CD4-positive, CD25-positive, alpha-beta regulatory T cell (primary cell): ENCODE measurements at places on chromosomes 2 and 18.

DNA sequence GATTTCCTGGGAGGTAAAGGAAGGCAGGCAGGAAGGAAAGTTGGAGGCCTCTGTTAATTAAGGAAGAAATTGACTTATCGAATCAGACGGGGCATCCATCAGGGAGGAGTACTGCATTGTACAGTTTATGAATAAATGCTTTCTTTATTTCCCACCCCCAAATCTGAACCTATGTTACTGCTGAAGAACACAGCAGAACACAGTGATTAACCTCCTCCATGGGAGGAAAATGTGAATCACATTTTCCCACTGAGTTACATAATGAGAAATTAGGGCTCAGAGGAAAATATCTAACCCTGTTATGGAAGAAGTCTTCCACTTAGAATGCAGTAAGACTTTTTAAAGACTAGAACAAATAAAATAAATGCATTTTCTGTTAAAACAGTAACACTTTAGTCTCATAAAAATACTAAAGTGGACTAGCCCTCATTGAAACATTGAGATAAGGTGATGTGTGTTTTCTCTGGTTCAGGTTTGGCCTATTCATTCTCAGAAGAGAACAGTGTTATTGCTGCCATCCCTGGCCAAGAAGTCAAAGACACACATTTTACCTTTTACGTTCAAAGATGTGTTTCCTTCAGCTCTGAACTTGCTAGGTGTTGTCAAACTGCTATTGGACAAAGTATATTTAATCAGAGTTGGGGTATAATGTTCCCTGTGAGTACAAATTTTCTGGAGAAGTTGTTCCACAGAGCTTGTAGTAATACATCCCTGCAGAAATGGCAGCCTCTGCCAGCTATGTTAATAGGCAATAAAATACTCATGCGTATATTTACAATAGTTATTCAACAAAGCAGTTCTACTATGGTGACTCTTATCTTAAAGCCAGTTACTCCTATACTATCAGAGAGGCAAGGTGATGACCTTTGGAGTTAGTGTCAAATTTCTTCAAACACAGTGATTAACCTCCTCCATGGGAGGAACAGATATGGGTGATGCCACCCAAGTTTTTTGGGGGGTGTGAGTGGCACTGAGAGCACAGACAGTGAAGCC lies 11.1 kb downstream of the DNAH6 start:
- H3K4me3 ChIP-seq: no peak overlapping the region
- H3K27me3 ChIP-seq: peaks cover 3% of the 10 kb centered on the region
- H3K4me1 ChIP-seq: peaks cover 7% of the 10 kb centered on the region
- H3K27ac ChIP-seq: no peak overlapping the region

GRCh38 chr18:24273596-24273995 lies 124.0 kb downstream of the OSBPL1A start:
- no peaks in the 10 kb centered on the region for H3K4me1 ChIP-seq
- H3K4me3 ChIP-seq: no peak overlapping the region
- no peak overlapping the region for H3K27ac ChIP-seq
- peaks cover 10% of the 10 kb centered on the region for H3K27me3 ChIP-seq
- no peaks in the 10 kb centered on the region for H3K36me3 ChIP-seq

- peaks cover 20% of the 10 kb centered on the region for H3K4me1 ChIP-seq
- H3K4me3 ChIP-seq: peak overlapping the region; percentile 68
- H3K27ac ChIP-seq: peak overlapping the region; percentile 52
- H3K27me3 ChIP-seq: no peaks in the 10 kb centered on the region
- no peaks in the 10 kb centered on the region for H3K36me3 ChIP-seq
- DNase-seq: no peak
Measured at GRCh38 chr2:120012363-120012762, 514 bp upstream of the EPB41L5 start.

DNA sequence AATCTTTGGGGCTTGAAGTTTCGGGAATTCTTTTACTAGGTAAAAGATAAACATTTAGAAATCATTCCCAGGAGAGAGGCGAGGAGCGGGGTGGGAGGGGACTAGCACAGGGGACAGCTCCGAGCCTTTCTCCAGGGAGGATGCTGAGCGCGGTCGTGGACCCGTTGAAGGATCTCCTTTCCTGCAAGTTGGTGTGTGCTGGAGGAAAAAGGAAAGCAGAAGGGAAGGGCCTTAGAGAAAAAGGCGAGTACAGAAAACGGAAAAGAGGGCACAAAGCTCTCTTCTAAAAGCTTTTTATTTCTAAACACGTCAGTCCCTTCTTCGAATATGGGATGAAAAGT lies 640 bp downstream of the SLC39A6 start:
- peak overlapping the region; percentile 98 for H3K4me3 ChIP-seq
- peaks cover 46% of the 10 kb centered on the region for H3K4me1 ChIP-seq
- no peaks in the 10 kb centered on the region for H3K27me3 ChIP-seq
- H3K36me3 ChIP-seq: peaks cover 8% of the 10 kb centered on the region
